Gastroesophageal sphincter (tissue), 4 donors: ENCODE measurements at places on chromosomes 5 and 9. TPM values are rescaled to one million over a fixed set of nuclear protein-coding genes. Genes with fewer than 3 reads are reported as not detected.

The TMEM38B gene
- 8.6 TPM for total RNA-seq

The SEMA6A gene
- 10.9 TPM for total RNA-seq

The SPATA31D4 gene
- not detected for total RNA-seq

The RAB14 gene
- 29.7 TPM for total RNA-seq

The ALDH1A1 gene
- 70.4 TPM for total RNA-seq

The RNF145 gene
- total RNA-seq, result 72.1 TPM
